SJSA1 (cell line): ENCODE measurements at places on chromosomes 13 and 19. TPM values are rescaled to one million over a fixed set of nuclear protein-coding genes. Genes with fewer than 3 reads are reported as not detected.

The C19orf47 gene
- total RNA-seq: 11.6 and 41.7 TPM in 2 replicates

The PGLYRP1 gene
- not detected in 2 replicates for total RNA-seq

The HIPK4 gene
- 0.08 TPM in 1 of 2 replicates, not detected in the other for total RNA-seq

DNA sequence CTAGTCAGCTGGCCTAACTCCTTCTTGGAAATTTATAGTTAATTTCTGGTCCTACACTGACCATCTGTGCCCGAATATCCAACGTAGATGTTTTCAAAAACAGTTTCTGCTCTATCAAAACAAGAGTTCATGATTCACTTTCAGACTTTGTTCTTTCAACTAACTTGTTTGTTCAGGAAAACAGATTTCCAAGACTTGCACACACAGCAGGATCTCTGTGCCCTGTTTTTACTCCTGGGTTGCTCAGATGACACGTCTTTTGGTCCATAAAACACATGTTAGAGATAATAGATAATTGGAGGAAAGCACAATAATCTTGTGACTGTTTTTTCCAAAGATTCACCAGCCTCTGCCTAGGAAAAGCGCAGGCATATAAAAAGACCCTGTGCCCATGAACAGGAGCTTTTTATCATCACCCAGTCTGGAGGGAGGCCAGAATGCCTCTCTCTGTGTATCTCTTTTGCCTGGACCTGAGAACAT, 218.0 kb downstream of the IRS2 start:
- H3K36me3 ChIP-seq: no peaks in the 10 kb centered on the region
- H3K4me3 ChIP-seq: no peak overlapping the region
- peaks cover 21% of the 10 kb centered on the region for H3K27me3 ChIP-seq
- no peaks in the 10 kb centered on the region for H3K4me1 ChIP-seq

DNA sequence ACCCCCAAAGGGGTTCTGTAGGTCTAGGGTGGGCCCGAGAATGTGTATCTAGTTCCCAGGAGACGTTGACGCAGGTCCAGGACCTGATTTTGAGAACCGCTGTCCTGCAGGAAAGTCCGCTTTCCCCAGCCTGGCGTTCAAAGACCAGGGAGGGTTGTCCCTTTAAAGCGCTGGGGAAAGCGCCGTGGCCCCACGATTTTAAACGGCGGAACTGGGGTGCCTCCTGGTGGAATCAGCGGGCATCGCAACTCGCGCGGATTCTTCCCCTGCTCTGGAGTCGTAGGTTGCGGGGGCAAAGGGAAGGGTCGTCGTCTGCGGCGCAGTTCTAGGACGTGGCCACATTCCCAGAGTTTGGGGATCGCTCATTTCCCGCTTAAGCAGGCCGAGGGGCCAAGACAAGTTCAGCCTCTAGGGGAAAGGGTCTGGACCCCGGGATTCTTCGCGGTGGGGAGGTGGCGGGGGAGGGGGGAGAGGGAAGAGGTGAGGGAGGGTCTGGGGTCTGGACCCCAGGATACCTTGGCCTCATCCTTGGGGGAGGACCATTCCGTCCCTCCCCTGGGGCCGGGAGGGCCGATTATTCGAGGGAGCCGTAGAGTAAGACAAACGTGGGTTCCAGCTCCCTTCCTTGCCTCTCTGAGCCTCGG, 7.7 kb downstream of the PNMA8B start:
- no peak overlapping the region for H3K4me3 ChIP-seq
- H3K27me3 ChIP-seq: peaks cover 5% of the 10 kb centered on the region; the same call in 1 of the 2 replicates
- DNase-seq: peak; percentile 72
- no peaks in the 10 kb centered on the region for H3K36me3 ChIP-seq

GRCh38 chr13:27065582-27065981, 106.0 kb downstream of the USP12 start:
- H3K36me3 ChIP-seq: no peaks in the 10 kb centered on the region
- no peak for DNase-seq
- no peaks in the 10 kb centered on the region for H3K4me1 ChIP-seq
- H3K27me3 ChIP-seq: no peaks in the 10 kb centered on the region

DNA sequence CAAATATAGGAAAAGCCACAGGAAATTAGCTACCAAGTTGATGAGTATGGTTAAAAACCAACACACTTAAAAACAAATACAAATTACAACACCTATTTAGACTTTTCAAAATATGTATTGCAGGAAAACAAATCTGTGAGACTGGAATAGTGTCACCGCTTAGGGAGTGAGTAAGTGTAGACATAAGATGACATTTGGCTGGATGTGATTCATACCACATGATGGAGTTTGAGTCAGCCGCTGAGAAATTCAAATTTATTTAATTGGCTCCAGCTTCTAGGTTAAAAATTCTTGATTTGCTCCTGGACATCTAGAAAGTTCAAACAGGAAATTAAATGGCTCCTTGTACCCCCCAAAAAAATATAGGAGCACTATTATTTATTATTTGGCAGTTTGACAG, 531.7 kb downstream of the SLITRK1 start:
- H3K27me3 ChIP-seq: no peaks in the 10 kb centered on the region
- no peaks in the 10 kb centered on the region for H3K36me3 ChIP-seq
- H3K4me1 ChIP-seq: no peaks in the 10 kb centered on the region
- H3K27ac ChIP-seq: no peak overlapping the region

GRCh38 chr13:49356223-49356622, 87.6 kb downstream of the CAB39L start:
- H3K4me1 ChIP-seq: peaks cover 34% of the 10 kb centered on the region
- H3K27ac ChIP-seq: peak overlapping the region; percentile 85
- peak; percentile 46 for DNase-seq
- H3K36me3 ChIP-seq: no peaks in the 10 kb centered on the region
- H3K4me3 ChIP-seq: no peak overlapping the region

DNA sequence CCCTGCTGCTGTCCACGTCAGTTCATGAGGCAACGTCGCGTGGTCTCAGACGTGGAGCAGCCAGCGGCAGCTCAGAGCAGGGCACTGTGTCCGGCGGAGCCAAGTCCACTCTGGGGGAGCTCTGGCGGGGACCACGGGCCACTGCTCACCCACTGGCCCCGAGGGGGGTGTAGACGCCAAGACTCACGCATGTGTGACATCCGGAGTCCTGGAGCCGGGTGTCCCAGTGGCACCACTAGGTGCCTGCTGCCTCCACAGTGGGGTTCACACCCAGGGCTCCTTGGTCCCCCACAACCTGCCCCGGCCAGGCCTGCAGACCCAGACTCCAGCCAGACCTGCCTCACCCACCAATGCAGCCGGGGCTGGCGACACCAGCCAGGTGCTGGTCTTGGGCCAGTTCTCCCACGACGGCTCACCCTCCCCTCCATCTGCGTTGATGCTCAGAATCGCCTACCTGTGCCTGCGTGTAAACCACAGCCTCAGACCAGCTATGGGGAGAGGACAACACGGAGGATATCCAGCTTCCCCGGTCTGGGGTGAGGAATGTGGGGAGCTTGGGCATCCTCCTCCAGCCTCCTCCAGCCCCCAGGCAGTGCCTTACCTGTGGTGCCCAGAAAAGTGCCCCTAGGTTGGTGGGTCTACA, 6.6 kb downstream of the FSTL3 start:
- no peaks in the 10 kb centered on the region for H3K27me3 ChIP-seq
- no peak for DNase-seq
- H3K27ac ChIP-seq: no peak overlapping the region
